ENCODE measurements at places on chromosomes 16 and 17. TPM values are rescaled to one million over a fixed set of nuclear protein-coding genes. Genes with fewer than 3 reads are reported as not detected.

The MYH1 gene
- total RNA-seq: not detected

The C17orf107 gene
- total RNA-seq: 1.1 TPM

GRCh38 chr16:89949121-89949742, 677 bp downstream of the DEF8 start:
- DNase-seq: no peak

GRCh38 chr17:3911271-3912053, 4.8 kb downstream of the P2RX1 start:
- peak; percentile 98 for DNase-seq

DNA sequence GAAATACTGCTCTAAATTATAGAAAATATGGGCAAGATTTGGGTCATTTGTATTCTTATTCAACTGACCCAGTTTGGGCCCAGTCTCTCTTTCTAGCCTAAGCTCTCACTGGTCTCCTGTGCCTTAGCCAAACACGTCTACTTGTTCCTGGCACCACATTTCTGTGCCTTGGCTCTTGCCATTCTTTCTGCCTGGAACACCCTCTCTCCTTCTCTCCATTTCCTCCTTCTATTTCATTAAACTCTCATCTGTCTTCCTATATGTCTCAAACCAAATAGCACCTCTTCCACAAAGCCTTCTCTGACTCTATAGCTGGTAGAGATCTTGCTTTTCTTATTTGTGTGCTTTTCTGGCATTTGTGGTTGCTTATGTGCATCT, 37.7 kb upstream of the NUFIP2 start:
- DNase-seq: no peak

DNA sequence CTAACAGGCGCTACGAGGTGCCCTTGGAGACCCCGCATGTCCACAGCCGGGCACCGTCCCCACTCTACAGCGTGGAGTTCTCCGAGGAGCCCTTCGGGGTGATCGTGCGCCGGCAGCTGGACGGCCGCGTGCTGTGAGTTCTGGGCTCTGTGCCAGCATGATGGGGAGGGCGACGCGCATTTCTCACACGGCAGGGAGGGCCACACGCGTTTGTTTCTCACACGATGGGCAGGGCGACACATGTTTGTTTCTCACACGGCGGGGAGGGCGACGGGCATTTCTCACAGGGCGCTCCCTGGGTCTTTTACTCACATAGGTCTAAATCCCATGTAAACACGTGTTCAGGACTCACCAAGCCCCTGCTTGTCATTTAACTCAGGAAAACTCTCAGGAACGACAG, 4.4 kb downstream of the GAA start:
- no peak for DNase-seq

DNA sequence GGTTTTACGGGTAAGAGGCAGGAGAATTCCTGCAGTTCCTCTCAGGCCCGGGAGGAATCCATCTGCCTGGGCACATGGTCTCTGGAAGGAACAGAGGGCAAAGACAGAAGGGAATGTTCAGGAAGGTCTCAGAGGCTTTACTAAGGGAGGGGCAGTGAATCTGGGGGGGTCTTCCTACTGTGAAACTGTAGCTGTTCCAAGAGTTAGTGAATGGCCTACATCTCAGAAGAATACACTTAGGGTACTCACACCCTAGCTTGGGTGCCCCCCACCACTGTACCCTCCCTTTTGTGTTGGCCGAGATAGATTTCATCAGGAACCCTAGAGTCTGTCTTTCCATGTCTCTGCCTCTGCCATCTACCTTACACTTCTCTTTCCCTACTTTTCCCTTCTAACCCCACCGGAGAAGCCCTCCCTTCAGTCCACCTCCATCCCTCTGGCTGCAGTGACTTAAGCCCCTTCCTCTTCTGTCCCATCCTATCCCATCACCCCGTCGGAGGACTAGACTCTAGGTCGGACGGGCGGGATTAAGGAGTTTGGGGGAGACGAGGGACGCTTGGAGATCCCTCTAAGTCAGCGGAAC, 316 bp downstream of the DLG4 start:
- no peak for DNase-seq

GRCh38 chr17:6523809-6524355, 32.5 kb downstream of the PITPNM3 start:
- no peak for DNase-seq

GRCh38 chr17:82030470-82031302, 792 bp upstream of the RAC3 start:
- DNase-seq: peak; percentile 85

The AXIN2 gene
- 8.2 TPM for total RNA-seq

DNA sequence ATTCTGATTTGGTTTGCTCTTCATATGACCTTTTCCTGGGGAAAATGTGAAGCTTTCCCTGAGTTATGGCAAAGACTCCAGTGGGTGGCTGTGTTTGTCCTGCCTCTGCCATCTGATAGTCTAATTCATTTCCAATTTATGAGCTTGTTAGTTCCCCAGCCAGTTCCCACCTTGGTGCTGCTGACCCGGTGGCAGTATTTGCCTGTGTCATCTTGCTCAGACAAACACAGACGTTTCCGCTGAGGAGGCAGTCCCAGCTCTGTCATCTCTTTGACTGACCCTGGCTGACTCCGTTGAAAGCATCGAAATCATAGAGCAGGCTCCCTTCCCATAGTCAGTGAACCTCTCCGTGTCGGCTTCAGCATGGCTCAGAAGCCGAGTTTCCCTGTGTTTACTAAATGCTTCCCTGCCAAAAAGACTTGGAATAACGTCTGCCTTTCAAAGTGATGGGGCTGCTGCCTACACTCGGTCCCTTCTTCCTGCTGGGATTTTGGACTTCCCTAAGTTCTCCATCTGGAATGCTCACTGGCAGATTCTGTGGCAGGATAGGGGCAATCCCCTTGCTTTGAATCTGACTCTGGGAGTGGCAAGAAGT, 538.3 kb downstream of the NPIPA7 start:
- DNase-seq: no peak

GRCh38 chr17:64742326-64742725, 80.2 kb upstream of the SMURF2 start:
- no peak for DNase-seq

GRCh38 chr17:83179374-83179773, 100.0 kb downstream of the METRNL start:
- DNase-seq: no peak

DNA sequence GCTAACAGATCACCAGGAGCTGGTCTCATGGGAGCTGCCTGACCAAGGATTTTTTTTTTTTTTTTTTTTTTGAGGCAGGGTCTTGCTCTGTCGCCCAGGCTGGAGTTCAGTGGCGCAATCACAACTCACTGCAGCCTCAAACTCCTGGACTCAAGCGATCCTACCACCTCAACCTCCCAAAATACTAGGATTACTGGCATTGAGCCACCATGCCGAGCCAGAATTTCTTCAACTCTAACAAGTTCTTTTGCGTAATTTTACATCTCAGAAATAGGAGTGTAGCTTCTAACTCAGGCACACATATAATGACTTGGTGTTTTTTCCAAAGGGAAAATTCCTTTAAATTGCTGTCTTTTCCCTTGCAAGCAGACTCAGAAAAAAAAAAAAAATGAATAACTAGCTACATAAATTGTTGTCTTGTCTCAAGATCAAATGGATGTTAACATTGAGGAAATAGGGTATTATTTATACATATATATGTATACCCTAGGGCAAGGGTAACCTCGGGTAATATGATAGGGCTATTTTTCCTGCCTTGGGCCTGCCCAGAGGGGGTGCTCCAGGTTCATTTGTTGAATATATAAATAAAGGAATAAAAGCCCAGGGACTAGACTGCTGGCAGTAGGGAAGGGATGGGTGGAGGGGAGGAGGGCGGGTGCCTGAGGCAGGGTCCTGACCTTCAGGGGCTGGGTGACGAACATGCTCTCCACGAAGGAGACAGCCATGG, 42.8 kb upstream of the GCSH start:
- DNase-seq: no peak

The ATP6V0A1 gene
- 33.4 TPM for total RNA-seq

The CA7 gene
- total RNA-seq: not detected

The WDR59 gene
- 80.3 TPM for total RNA-seq

- DNase-seq: no peak
Measured at GRCh38 chr16:51888016-51888415, 658.9 kb downstream of the TOX3 start.

The SPN gene
- total RNA-seq: 90.5 TPM

- no peak for DNase-seq
Measured at GRCh38 chr17:73317513-73318426, 6.0 kb upstream of the CDC42EP4 start.

DNA sequence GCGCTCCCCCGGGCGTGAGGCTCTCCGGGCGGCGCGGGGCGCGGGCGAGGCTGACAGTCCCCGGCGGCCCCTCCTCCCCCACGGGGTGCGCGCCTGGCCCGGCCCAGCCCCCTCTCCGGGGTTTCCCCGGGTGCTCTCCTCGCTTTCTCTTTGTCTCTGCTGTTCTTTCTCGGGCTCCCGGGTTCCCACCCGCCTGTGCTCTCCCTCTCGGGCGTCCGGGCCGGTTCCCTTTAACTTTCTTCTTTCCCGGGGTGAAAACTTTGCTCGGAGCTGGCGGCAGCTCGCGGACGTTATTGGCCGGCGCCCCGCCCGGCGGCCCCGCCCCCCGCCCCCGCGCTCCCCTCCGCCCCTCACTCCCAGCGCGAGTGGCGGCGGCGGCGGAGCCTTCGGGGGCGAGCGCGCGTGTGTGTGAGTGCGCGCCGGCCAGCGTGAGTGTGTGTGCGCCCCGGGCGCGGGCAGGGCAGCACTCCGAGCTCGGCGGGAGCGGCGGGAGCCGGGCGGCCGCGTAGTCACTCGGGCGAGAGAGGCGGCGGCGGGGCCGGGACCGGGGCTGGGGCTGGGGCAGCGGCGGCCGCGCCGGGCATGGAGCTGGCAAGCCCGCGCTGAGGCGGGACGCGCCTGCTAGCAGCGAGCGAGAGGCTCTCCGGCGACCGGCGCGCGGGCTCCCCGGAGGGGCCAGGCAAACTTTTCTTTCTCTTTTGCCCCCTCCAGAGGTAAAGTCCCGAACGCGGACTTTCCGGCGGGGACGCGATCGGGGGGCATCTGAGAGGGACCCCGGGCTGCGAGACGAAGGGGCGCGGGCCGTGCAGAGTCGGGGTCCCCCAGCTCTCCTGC, at the start of gene NTN1:
Gene NTN1, plus strand, starts transcription at position 353 of the 834 bp plus-strand sequence. CDS start 864 bp downstream, outside the sequence.
- peak; percentile 25 for DNase-seq

The EVPLL gene
- total RNA-seq: not detected

GRCh38 chr16:87006789-87007745, 310.1 kb downstream of the C16orf95 start:
- no peak for DNase-seq

The SLC52A1 gene
- not detected for total RNA-seq

DNA sequence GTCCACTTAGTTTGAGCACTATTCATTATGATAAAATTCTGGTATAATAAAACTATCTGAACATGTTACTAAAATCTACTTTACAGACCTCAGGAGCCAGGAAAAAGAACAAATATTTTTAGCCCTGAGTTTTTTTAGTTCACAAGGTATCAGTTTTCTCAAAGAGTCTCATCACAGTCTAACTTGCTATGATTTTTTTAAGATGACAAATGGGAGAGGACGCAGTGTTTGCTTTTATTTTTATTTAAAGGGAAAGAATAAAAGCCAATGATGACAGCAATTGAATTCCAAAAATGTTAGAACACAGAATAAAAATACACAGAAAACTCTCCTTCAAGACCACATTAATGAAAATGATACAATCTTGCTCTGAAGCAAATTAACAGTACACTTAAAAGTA, 7.4 kb downstream of the MED13 start:
- DNase-seq: no peak

- DNase-seq: peak; percentile 100
Measured at GRCh38 chr17:82449131-82449882, 1.2 kb downstream of the CYBC1 start.

The AOC3 gene
- 3.6 TPM for total RNA-seq

The ANKS4B gene
- not detected for total RNA-seq

The CMTR2 gene
- 10.4 TPM for total RNA-seq

DNA sequence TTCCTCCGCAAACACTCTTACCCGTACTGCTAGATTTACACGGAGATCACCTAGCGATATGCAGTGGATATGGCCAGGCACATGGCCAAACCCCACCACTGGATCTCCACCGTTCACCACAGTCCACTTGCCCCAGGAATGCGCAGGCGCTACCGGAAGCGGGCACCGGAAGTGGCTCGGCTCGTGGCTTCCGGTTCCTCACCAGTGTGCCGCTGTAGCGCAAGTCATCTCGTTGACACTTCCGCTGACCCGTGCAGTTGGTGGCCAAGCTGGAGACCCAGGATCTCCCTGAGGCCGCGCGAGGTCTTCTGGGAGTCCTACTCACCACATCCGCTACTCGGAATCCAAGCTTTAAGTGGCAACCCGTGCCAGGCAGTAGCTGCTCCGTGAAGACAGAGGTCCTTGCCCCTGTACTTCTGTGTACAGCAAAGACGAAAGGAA, 11.5 kb downstream of the ZNF597 start:
- DNase-seq: no peak

DNA sequence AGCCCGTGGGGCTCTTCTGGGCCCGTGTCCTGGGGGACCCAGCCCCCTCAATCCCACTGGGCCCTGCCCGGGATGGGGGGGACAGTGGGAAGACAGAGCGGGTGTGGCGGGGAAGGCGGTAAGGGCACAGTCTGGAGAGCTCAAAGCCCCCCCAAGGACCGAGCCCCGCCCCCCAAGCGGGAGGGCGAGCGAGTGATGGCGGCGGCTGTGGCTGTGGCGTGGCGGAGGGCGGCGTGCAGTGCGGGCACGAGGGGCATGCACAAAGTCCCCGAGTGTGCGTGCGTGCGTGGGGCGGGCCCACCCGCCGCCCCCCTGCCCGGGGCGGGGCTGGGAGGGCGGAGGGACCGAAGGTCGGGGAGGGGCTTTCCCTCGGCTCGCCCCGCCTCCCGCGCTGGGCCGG, 3.6 kb upstream of the WDR24 start:
- DNase-seq: no peak

GRCh38 chr16:980595-980854, 1.0 kb upstream of the SOX8 start:
- no peak for DNase-seq

DNA sequence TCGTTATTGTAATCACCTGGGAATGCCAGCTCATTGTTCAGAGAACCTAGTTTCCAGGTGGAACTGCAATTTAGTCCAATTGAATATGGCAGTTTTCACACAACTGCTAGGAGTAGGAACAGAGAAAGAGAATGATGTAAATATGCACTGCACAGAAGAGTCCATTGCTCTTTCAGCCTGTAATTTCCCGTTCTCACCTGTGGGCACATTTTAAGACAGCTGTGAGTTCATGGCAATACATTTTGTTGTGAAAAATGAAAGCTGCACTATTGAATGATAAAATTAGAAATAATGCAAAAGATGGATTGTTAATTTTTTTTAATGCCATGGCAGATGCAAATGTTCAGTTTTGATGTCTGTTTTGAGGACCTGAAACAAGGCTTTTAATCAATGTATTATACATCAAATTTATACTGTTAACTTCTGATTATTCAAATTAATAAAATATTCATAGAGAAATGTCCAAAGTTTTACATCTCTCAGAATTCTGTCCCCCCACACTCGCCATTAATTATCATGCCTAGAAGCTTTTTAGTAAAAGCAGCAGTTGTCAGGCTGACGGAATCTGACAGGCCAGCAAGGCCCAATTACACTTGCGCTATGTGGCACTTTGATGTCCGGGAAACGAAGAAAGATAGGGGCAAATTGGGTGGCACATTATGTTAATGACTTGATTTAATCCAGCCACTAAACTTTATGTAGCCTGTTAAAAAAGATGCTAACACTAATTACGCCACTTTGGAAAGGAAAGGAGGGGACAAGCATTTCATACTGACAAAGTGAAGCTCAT, 72.2 kb downstream of the RPGRIP1L start:
- DNase-seq: no peak

- DNase-seq: no peak
Measured at GRCh38 chr17:27207073-27207513, 86.8 kb upstream of the WSB1 start.

- DNase-seq: no peak
Measured at GRCh38 chr16:57123216-57123973, 31.0 kb downstream of the CPNE2 start.

- DNase-seq: no peak
Measured at GRCh38 chr17:73511719-73512115, 132.5 kb downstream of the SDK2 start.

Data from OCI-LY7 (cell line).